ENCODE measurements at places on chromosomes 2 and 18.

DNA sequence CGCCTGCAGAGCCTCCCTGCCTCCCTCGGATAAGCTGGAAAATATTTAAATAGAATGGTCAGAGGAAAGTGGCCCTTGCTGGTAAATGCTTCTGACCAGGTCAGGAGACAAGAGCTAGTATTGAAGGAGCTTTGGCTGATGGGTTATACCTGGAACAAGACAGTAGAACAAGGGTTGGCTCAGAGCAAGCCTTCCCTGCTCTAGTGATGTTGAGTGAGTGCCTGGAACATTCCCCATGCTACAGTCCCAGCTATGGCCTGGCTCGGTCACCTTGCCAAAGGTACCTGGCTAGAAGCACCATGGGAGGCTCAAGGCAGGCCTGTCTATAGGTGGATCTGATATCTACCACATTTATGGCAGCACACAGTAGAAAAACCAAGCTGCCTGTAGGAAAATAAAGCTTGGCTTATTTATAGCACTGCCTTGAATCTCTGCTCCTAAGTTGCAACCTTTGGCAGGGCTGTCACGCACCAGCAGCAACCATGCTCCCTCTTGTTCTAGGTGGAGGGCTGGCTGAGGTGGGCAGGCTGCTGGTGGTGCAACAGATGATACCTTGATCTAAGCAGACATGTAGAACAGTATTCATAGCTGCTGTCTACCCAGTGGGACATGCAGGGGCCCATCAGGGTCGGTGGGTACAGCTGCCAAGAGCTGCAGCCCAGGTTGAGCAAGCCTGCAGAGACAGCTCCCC is 66.7 kb upstream of the BCL2L11 start:
- no peak for DNase-seq

DNA sequence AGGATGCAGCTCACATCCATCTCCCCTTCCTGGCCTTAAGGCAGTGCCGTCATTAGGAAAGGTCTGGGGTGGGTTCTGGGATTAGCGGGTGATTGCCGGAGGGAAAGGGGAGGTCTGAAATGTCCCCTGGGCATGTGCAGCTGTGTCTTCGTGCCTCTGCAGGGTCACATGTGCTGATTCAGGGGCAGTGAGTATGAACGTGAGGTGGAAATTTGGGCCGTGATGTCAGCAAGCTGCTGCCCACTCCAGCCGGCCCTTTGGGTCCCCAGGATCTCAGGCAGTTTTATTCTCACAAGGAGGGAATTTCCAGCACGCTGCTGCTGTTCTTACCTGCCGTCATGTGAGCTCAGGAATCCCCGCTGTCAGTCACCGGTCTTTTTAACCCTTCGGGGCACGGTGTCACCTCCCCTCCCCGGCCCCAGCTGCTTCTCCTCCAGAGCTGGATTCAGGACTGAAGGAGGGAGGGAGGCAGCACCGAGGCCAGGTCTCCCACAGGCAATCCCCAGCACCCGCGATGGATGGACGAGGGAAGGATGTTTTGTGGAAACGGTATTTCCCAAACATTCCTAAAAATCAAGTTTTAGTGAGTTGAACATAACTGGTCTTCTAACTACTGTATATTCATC is 23.5 kb downstream of the GPR35 start:
- DNase-seq: no peak

DNA sequence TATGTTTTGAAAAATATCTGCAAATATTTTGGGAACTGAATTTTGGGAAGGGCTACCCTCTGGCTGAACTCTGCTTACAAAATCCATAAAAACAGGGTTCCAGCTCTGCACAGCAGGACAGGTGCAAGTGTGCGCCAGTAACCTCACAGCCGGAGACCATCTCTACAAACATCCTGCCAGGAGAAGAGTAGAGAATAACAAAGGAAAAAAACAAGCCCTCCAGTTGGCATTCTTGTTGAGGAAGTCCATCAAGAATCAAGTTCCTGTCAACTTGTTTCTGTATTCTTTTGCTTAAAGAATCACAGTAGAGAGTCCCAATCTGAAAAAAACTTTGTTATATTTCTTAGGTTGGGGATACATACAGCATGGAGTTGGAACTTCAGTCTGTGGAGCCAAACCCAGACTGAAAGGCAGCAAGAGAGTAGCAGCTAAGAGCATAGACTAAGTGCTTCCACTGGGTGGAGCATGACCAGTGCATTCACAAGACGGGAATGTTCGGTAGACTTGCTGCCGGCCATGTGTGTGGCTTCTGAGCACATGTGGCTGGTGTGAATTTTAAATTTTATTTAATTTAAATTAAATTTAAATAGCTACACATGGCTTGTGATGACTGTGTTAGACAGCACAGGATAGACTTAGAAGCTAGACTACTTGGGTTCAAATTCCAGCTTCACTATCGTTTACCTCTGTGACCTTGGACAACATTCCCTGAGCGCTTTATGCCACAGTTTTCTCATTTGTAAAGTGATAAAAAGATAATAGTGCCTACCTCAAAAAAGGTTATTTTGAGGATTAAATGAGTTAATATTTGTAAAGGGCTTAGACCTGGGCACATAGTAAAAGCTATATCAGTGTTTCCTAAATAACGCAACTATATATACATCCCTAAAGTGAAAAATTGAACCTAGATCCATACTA is 41.9 kb downstream of the SPTBN1 start:
- DNase-seq: peak; percentile 31

GRCh38 chr18:22469926-22470247 is 52.2 kb upstream of the CTAGE1 start:
- no peak for DNase-seq

DNA sequence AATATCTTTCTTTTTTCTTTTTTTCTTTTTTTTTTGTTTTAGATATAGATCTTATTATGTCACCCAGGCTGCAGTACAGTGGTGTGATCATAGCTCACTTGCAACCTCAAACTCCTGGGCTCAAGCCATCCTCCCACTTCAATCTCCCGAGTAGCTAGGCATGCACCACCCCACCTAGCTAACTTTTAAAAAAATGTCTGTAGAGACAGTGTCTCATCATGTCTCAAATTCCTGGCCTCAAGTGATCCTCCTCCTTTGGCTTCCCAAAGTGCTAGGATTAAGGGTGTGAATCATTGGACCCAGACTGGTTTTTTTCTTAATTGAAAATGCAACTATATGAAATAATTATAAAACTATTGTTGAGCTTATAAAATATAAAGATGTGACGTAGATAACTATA is 9.8 kb upstream of the ZCCHC2 start:
- no peak for DNase-seq

- DNase-seq: no peak
These were observed 6.2 kb downstream of the ASAP2 start for GRCh38 chr2:9212661-9213411.

GRCh38 chr2:240507778-240508251 is 50.0 kb downstream of the ANKMY1 start:
- DNase-seq: no peak

- no peak for DNase-seq
These were observed 79.8 kb downstream of the SGPP2 start for GRCh38 chr2:222504191-222504590.

- DNase-seq: no peak
These were observed 7.4 kb downstream of the UGT1A6 start for GRCh38 chr2:233700028-233700635.

- DNase-seq: no peak
These were observed 17.7 kb downstream of the CXCR1 start for GRCh38 chr2:218149098-218149497.

DNA sequence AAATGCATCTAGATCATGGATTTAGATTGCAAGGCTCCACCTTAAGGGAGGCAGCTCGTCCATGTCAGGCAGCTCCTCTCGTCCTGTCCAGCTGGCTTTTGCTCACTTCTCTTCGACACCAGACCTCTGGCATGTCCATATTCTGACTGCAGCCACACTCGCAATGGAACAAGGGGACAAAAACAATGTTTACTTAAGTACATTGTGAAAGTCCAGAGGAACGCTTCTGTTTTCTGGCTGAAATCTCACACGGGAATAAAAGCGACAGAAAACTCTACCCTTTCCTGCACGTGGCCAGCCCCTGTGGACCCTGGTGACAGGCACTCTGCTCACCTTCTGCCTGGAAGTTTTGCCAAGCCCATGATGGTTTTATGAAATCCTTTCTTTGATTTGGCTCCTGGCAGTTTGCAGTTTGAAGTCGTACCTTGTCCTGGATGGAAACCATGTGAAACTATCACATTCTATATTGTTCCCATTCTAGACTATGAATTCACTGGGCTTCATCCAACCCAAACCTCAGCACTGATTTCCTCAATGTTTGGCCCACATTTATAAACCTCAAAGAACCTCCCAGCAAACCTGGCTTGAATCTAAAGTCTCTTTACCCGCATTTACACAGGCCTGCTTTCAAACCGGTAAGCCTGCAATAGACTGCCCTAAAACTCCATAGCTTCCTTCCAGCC is 134.3 kb upstream of the PIEZO2 start:
- DNase-seq: no peak

- no peak for DNase-seq
These were observed 61.2 kb upstream of the SLC39A10 start for GRCh38 chr2:195595825-195596224.

- DNase-seq: no peak
These were observed 223.2 kb downstream of the TDRD15 start for GRCh38 chr2:21346984-21347383.

DNA sequence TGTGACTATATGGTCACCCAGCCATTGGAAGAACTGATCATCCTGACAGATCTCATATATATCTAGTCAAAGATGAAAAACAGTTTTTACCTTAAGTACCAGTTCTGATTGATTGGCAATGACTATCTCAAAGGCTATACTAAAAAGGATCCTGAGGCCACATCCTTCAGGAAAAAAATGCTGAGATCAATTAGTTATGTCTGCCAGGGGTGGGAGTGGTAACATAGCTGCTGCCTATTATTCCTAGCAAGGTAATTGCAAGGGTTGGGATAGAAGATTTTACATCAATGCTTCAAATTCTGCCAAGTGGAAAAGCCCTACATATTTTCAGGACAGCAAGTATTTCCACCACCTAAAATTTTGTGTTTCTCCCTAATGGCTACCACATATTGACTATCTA is 114.7 kb downstream of the C1D start:
- DNase-seq: no peak

DNA sequence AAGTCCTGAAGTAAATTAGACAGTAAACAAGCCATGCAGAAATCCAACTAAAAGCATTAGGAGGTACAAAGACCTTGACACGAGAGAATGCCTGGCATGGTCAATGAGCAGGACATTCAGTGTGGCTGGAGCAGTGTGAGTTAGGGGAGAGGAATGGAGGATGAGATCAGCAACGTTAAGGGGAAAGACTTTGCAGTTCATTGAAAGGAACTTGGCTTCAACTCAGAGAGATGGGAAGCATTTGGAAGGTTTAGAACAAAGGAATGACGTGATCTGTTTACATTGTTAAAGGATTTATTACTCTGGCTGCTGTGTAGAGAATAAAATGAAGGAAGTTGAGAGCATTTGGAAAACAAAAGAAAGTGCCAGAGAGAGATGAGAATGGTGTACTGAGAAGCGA is 621.3 kb downstream of the XIRP2 start:
- no peak for DNase-seq

DNA sequence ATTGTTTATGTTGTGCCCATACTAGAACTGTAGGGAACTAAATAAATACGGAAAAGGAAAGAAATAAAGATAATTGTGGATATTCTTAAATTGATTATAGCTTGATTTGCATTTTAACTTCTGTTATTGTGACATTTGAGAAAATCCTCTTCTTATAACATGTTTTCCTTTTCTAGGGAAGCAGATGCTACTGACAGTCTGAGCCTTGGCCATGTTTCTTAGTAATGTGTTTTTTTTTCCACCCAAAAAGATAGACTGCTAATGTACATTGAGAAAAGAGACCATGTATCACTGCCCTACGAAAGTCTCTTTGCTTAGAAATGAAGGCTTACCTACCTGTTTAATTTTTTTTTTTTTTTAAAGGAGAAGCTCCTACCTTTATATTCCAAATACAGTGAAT is 22.2 kb downstream of the ITGAV start:
- DNase-seq: no peak

DNA sequence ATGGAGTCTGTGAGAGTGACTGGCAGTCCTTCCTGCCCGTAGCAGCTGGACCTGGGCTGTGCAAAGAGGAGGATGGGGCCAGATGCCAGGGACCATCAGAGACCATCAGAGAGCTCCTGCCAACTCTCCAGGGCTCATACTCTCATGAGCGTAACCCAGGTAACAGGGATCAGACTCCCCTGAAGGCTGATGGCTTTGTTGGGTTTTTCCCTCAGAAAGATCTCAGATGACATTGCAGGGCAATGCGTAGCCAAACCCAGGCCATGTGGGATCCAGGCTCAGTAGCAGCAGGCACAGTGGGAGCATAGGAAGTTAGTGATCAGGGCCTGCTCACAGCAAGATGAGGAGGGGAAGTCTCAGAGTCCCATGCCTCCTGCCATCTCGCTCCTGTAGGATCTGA is 218.0 kb downstream of the LOXHD1 start:
- no peak for DNase-seq

DNA sequence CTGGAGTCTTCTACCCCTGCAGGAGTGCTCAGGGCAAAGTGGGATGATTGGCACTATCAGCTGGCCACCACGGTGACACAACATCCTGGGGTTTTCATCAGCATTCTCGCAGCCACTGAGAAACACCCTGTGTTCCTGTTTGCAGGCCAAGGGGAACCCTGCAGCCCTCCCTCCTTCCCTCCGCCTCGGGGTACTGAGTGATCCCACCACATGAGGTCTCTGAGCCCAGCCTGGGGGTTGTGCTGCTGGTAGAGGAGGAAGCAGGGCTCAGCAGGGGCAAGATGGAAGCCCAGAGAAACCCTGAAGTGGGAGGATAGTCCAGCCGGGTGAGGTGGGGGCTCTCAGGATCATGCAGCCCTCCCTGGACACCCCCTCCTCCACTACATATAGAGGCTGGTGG is at the start of gene OXER1:
Gene OXER1, minus strand, starts transcription at position 40 of the 400 bp plus-strand sequence. CDS start 73 bp downstream, outside the sequence.
- no peak for DNase-seq

DNA sequence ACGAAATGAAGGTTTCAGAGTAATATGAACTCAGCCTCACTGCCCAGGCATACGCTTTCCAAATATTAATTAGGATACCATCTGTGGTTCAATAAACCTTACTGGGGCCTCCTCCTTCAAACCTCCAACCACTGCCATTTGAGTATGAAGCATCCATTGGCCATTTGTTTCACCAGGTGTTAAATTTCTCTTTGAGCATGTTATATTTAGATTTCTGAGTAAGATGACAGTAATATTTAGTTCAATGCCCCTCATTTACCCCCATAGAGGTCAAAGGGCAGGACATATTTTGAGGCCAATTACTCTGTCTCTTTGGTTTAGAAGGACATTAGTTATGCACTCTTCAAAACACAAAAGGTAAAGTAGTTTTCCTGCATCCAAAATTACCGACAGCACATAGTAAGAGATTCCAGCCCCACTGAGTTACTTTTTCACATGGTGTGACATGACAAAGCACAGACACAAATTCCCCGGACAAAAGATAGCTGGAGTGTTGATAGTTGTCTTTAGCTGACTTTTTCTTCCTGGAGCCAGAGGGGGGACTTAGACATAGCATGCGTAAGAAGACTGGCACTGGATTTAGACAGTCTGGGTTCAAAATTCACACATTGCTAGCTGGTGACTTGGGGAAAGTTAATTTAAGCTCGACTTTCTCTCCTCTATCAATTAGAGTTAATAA is 33.1 kb upstream of the LNPK start:
- DNase-seq: no peak

GRCh38 chr2:239966029-239966852 is 58.9 kb downstream of the NDUFA10 start:
- DNase-seq: no peak

All from WERI-Rb-1 (cell line).